GM12891 (cell line): ENCODE measurements at places on chromosomes 16 and 17.

GRCh38 chr17:27473748-27474609 lies 17.7 kb downstream of the KSR1 start:
- no peak for DNase-seq

DNA sequence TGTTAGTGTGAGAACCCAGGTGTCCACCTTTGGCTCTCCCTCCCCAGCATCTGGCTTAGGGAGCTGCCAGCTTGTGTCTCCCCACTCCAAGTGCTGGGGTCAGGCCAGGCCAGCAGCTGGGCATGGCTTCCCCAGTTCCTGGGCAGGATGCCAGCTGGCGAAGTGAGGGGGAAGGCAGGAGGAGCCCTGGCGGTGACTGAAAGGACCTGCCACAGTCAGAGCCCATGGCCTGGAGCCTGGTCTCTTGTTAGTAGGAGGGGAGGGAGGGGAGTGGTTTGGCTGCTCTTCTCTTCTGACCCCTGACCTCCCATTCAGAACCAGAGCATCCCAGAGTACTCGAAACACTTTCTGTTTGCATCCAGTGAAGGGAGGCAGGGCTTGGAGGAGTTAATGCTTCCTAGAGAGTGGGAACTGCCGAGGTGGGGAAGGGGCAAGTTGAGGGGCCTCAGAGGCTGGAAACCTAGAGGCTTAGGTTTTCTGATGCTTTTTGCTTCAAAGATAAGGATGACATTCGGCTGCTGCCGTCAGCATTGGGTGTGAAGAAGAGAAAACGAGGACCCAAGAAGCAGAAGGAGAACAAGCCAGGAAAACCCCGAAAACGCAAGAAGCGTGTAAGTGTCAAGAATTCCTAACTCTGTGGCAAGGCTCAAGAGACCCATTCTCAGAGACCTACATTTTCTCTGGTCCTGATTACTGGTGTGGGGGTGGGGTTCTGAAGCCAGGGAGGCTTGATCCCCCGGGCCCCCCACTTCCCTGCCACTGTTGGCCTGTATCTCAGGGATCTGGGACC lies 772 bp downstream of the CHD3 start:
- DNase-seq = no peak

DNA sequence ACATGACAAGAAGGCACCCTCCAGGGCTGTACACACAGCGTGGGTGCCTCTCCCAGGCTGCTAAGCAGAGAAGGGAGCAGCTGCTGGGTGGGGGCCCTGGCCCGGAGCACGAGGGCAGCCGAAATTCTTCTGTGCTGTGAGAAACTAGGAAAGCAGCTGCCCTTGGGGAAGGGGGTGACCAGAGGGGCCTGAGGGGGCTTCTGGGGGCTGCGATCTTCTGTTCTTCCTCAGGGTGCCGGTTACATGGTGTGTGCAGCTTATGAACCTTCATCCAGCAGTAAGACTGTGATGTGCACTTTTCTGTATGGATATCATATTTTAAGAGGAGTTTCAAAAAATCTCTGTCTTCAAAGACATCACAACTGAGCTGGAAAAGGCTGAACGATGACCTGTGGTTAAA lies 43.2 kb upstream of the METRNL start:
- DNase-seq = no peak

- DNase-seq = no peak
Observed at GRCh38 chr16:31128711-31129567, 6.6 kb downstream of the PRSS8 start.

DNA sequence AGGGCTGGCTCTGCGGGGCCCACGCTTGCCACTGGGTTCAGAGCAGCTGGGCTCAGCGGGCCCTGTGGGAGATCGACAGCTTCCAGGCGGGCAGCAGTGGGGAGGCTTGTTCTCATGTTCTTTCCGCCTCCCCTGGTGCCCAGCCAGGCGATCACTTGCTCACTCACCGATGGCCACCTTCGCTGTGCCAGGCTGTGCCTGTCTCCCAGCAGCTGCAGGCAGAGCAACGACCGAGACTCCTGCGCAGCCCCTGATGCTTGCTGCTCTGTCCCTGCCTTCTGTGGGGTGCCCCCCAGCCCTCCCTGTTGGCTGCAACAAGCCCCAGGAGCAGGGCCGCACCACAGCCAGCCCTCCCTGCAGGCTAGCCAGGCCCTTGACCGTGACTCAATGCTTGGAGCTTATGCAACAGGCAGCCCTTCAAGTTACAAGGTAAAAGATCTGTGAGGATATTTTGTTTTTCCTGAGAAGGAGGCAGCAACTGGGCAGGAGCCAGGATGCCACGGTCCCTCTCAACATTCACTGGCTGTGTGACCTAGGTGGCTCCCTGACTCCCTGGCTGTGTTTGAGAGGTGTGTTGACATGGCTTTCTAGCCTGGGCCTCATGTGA lies 9.6 kb upstream of the SPNS2 start:
- no peak for DNase-seq

- no peak for DNase-seq
Observed at GRCh38 chr16:67948015-67948414, 4.1 kb upstream of the LCAT start.

- DNase-seq = no peak
Observed at GRCh38 chr17:80729761-80730160, 185.1 kb downstream of the RPTOR start.

GRCh38 chr17:31458829-31459228 lies 67.4 kb downstream of the RAB11FIP4 start:
- no peak for DNase-seq

DNA sequence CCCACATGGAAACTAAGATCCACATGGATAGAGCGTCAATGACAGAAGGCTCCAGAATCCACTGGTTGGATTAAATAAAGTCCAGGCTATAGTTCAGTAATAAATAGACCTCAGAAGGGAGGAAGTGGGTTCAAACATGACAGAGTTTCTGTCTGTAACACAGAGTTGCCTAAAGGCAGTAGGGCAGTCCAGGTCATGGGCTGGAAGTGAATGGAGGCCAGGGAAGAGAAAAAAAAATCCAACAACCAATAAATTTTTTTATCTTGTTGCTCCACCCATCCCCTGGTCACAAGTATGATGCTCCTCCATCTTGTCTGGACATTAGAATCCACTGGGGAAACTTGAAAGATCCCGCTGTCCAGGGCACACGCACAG lies 92.4 kb downstream of the RGS9 start:
- DNase-seq = no peak
